ENCODE measurements at places on chromosomes 7 and 10. TPM values are rescaled to one million over a fixed set of nuclear protein-coding genes. Genes with fewer than 3 reads are reported as not detected.
A peak's percentile ranks its signal among the peaks of the same experiment; 100 is the strongest.

- peaks cover 38% of the 10 kb centered on the region for H3K4me1 ChIP-seq
- peak overlapping the region; percentile 97 for H3K4me3 ChIP-seq
- peaks cover 22% of the 10 kb centered on the region for H3K36me3 ChIP-seq
- H3K27ac ChIP-seq = peak overlapping the region; percentile 64
- peak; percentile 75 for DNase-seq
- no peaks in the 10 kb centered on the region for H3K27me3 ChIP-seq
Measured at GRCh38 chr10:100346351-100346764, 675 bp upstream of the SCD start.

Gene NUTM2E
- 0.50 TPM for total RNA-seq

- no peaks in the 10 kb centered on the region for H3K4me1 ChIP-seq
- H3K27me3 ChIP-seq = no peaks in the 10 kb centered on the region
- no peak overlapping the region for H3K4me3 ChIP-seq
- H3K36me3 ChIP-seq = no peaks in the 10 kb centered on the region
Measured at GRCh38 chr7:139104091-139104450, 5.4 kb downstream of the ZC3HAV1 start.

Gene PTF1A
- not detected for total RNA-seq

DNA sequence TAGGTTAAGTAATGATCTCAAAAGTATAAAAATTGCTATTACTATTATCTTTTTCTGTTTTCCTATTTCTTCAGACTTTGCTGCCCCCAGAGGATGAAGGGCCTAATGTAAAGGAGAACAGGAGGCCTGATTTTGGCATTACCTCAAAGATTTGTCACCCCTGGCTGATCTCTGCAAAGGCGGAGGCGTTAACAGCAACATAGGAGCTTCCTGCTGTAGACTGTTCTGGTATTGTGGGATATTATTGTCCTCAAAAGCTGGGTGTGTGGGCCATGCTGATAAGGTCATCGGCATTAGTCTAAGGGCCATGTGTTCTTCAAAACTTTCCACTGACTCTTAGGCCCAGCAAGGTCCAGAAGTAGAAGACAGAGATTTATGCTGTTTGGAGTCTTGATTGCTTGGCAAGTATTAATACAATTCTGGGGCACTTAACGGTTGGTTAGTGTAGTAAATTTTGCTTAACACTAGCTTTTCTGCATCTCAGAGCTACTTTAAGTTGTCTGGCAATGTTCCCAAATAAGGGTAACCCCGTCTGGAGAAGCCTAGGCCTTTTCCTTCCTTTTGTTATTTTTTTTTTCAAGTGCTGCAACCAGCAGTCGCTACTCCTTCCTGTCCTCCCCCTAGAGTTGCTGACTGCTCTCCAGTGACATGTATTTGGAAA is 14.0 kb upstream of the ENTPD1 start:
- no peaks in the 10 kb centered on the region for H3K36me3 ChIP-seq
- peaks cover 16% of the 10 kb centered on the region for H3K4me1 ChIP-seq
- H3K4me3 ChIP-seq = no peak overlapping the region

Gene BUB3
- total RNA-seq = 81.7 TPM

Gene GIMAP1
- total RNA-seq = not detected

DNA sequence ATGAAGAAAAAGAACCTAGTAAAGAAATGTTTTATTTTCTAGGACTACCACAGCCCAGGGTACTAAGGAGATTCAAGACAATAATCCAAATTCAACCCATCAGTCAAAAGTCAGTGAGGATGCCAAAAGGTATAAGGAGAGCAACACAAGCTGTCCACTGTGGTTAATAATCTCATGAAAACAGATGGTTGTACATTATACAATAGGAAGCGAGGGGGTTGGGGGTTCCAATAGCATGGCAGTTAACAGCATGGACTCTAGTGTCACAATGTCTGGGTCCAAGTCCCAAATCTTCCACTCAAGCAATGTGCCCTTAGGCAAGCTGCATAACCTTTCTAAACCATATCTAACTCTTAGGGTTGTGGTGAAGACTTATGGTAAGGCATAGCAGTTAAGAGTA is 35.1 kb downstream of the BRAF start:
- no peak overlapping the region for H3K4me3 ChIP-seq
- no peaks in the 10 kb centered on the region for H3K27me3 ChIP-seq
- no peaks in the 10 kb centered on the region for H3K36me3 ChIP-seq
- no peak for DNase-seq
- no peak overlapping the region for H3K27ac ChIP-seq
- H3K4me1 ChIP-seq = no peaks in the 10 kb centered on the region

DNA sequence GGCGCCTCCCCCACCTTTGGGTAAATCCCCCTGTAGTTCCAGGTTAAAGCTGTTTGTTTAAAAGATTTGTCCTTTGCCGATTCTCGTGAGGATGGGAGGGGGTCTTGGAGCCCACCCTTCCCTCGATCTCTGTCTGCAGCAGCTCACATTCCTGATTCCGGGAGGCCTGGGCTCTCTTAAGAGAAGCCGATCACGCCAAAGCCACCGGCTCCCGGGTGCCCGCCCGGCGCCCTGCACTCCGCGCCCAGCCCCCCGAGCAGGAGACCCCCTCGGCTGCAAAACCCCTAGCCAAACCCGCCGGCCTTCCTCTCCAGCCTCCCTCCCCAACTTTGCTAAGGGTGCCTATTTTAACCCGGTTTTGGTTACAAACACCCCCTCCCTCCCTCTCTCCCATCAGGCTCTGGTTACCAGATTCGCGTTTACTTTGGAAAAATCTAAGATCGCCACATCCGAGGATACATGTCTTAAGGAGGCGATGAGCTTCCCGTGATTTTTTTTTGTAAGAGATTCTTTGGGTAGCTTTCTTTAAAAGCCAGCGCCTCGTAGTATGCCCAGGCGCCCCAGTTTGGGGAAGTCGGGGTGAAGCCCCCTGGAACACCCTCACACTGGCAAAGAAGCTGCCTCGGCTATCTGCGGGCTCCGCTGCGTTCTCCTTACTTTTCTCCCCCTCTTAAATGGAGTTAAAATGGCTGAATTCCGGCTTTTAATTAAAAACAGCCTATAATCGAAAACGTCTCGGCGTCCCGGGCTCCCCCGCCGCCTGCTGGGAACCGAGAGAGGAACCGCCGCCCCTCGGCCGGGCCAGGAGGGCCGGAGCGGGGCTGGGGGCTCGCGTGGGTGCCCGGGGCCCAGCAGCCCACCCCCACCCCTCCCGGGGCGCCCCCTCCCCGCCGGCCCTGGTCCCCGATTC is 983 bp downstream of the TNRC18 start:
- peak overlapping the region; percentile 93 for H3K27ac ChIP-seq
- H3K4me3 ChIP-seq = peak overlapping the region; percentile 99
- H3K4me1 ChIP-seq = peaks cover 26% of the 10 kb centered on the region
- H3K27me3 ChIP-seq = no peaks in the 10 kb centered on the region

DNA sequence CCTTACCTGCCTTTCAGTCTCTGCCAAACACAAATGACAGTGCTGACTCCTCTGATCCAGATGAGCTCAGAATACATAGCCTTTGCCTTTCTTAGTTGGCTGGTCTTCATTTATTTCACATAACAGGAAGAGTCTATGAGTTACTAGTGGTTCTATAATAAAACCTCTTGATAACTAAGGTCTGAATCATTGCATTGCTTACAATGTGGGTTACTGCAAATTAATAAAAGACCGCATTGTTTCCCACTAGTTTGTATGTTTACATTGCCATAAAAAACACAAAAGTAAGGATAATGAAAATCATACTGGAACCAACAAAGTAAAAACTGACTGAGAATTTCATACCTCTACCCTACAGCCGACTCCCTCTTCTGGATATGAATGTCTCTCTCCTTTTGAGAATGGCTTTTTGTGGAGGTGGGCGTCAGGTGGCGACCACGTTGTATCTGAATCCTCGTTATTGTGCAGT is 62.0 kb upstream of the AKR1E2 start:
- no peaks in the 10 kb centered on the region for H3K36me3 ChIP-seq
- peak; percentile 88 for DNase-seq
- H3K4me3 ChIP-seq = peak overlapping the region; percentile 21
- H3K4me1 ChIP-seq = peaks cover 36% of the 10 kb centered on the region

GRCh38 chr7:43516581-43517342 is 66.1 kb upstream of the STK17A start:
- H3K27ac ChIP-seq = no peak overlapping the region
- no peak overlapping the region for H3K4me3 ChIP-seq
- H3K4me1 ChIP-seq = peaks cover 11% of the 10 kb centered on the region
- peak; percentile 62 for DNase-seq
- H3K36me3 ChIP-seq = no peaks in the 10 kb centered on the region
- no peaks in the 10 kb centered on the region for H3K27me3 ChIP-seq

GRCh38 chr10:78542521-78542920 is 508.9 kb downstream of the RPS24 start:
- H3K27me3 ChIP-seq = peaks cover 5% of the 10 kb centered on the region
- H3K27ac ChIP-seq = no peak overlapping the region
- peaks cover 39% of the 10 kb centered on the region for H3K4me1 ChIP-seq
- H3K36me3 ChIP-seq = no peaks in the 10 kb centered on the region

DNA sequence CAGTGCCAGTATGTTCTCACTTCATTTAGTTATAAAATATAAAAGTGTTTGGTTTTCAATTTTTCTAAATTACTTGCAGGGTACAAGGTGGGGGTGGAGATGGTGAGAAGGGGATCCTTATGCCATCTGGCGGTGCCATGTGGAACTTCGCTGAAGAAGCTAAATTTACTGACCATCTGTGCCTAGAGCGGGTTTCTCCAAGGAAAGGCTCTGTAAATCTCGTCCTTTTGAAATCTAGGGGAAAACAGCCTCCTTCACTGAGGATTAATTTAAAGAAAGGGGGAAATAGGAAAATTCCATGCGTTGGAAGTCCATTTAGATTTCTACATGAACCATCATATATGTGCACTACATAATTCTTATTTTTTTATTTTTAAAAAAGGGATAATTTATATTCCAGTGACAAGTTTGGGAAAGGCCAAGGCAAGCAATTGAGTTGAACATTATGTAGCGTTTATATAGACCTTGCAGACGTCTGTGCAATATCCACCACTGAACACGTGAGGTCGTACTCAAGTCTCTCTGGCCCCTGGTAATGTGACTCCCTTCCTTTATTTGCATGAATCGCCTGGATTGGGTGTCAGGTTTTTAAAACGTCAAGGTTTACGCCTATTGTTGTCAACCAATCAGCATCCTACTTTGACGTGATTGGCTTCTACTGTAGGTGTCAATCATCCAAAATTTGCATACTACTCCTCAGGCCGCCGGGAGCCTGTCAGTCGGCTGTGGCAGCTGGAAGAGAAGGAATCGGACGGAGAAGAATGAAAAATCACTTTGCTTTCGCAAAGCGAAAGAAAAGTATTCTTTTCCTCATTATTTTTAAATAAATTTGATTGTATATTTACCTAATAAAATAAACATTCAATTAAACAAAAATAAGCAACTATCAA is 297.1 kb upstream of the NFE2L3 start:
- DNase-seq = peak; percentile 84
- no peak overlapping the region for H3K27ac ChIP-seq
- peaks cover 13% of the 10 kb centered on the region for H3K4me1 ChIP-seq
- H3K36me3 ChIP-seq = no peaks in the 10 kb centered on the region

GRCh38 chr7:2687881-2688318 is at the start of gene AMZ1:
Gene AMZ1, plus strand, starts transcription at chr7:2688202. Its CDS starts 12,250 bp downstream, at chr7:2700452.
- H3K36me3 ChIP-seq = no peaks in the 10 kb centered on the region
- peaks cover 8% of the 10 kb centered on the region for H3K27me3 ChIP-seq
- H3K4me1 ChIP-seq = peaks cover 33% of the 10 kb centered on the region
- H3K4me3 ChIP-seq = peak within 1 kb of the TSS; percentile 49
- DNase-seq = no peak

- peaks cover 15% of the 10 kb centered on the region for H3K36me3 ChIP-seq
- no peak for DNase-seq
- H3K27me3 ChIP-seq = no peaks in the 10 kb centered on the region
- H3K4me3 ChIP-seq = no peak overlapping the region
- H3K27ac ChIP-seq = no peak overlapping the region
Measured at GRCh38 chr7:6159097-6159483, 113.3 kb downstream of the CYTH3 start.

DNA sequence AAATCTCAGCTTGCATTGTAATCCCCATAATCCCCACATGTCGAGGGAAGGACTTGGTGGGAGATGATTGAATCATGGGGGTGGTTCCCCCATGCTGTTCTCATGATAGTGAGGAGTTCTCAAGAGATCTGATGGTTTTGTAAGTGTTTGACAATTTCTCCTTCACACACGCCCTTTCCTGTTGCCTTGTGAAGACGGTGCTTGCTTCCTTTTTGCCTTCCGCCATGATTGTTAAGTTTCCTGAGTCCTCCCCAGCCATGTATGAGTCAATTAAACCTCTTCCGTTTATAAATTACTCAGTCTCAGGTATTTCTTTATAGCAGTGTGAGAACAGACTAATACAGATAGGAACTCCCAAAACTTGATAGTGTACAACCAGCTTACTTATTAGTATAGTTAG is 98.6 kb downstream of the CREM start:
- no peaks in the 10 kb centered on the region for H3K27me3 ChIP-seq
- no peak overlapping the region for H3K27ac ChIP-seq
- peaks cover 4% of the 10 kb centered on the region for H3K4me1 ChIP-seq
- no peak overlapping the region for H3K4me3 ChIP-seq
- no peaks in the 10 kb centered on the region for H3K36me3 ChIP-seq

DNA sequence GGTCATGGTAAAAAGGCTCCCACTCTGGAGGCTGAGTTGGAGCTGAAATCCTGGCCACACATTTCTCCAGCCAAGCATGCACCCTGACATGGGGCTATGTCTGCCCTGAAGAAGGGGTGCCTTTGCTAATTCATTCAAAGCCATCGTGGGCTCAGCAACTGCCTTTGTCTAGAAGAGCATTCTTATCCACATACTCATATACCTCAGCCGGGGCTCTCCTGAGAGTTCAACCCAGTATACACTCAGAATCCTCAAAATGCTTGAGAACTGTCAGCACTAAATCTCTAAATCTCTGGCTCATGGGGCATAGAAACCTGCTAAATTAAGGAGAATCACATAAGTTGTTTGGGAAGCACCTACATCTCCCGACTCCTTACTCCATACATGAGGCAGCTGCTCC is 89.3 kb downstream of the MRPL32 start:
- H3K27me3 ChIP-seq = no peaks in the 10 kb centered on the region
- H3K36me3 ChIP-seq = no peaks in the 10 kb centered on the region
- H3K27ac ChIP-seq = no peak overlapping the region
- H3K4me3 ChIP-seq = no peak overlapping the region
- H3K4me1 ChIP-seq = no peaks in the 10 kb centered on the region

DNA sequence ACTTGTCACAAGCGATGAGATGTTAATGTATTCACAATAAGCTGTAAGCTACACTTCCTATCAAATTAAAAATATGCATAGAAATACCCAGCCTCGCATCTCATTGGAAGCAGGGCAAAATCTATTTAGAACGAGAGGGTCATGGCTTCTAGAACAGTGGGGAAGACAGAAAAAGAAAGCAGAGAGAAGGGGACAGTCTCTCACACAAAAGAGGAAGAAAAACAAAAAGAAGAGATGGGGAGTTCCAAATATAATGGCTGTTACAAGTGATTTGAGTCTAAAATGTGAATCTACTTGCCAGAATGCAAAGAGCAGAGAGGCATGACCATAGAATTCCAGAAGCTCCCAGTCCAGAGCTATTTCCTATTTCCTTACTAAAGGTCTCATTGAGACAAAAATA is 13.8 kb downstream of the LRRN3 start:
- H3K4me3 ChIP-seq = no peak overlapping the region
- H3K27ac ChIP-seq = no peak overlapping the region
- no peaks in the 10 kb centered on the region for H3K27me3 ChIP-seq
- no peak for DNase-seq
- no peaks in the 10 kb centered on the region for H3K36me3 ChIP-seq
- no peaks in the 10 kb centered on the region for H3K4me1 ChIP-seq

Gene HECW1
- 3.3 TPM for total RNA-seq

GRCh38 chr7:30754315-30754877 is 2.5 kb downstream of the INMT start:
- peaks cover 14% of the 10 kb centered on the region for H3K4me1 ChIP-seq
- H3K4me3 ChIP-seq = no peak overlapping the region
- H3K27ac ChIP-seq = no peak overlapping the region

- H3K36me3 ChIP-seq = no peaks in the 10 kb centered on the region
- H3K4me3 ChIP-seq = no peak overlapping the region
- peaks cover 9% of the 10 kb centered on the region for H3K4me1 ChIP-seq
- no peak overlapping the region for H3K27ac ChIP-seq
Measured at GRCh38 chr10:103281753-103282152, 4.8 kb downstream of the INA start.

Measured in astrocyte (in vitro differentiated cells and primary cell).